ENCODE measurements at places on chromosomes 11 and 22.

DNA sequence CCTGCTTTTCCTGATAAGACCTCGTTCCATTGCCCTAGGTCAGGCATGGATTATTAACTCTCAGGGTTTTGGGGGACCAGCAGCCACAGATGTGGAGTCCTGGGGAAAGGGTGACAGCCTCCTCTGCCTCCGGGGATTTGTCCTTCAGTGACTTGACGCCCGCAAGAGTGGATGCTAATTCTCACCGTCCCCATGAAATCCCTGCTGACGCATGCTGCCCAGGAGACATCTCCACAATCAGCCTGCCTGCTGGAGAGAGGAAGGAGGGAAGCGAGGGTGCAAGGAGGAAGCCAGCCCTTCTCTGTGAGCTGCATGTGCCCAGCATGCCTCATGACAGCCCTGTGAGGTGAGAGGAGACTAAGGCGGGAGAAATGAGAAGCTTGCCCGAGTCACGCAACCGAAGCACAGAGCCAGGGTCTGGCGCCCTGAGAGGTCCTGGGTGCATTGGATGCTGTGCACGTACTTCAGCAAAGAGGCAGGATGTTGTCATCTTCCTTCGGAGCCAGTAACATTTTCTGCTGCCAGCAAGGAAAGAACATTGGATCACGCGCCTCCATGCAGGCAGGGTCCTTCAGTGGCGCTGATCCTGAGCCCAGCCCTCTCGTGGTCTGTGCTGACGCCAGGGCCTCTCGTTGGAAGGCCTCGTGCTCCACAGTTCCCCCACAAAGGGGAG is 27.3 kb upstream of the KRTAP5-6 start:
- DNase-seq, result no peak

DNA sequence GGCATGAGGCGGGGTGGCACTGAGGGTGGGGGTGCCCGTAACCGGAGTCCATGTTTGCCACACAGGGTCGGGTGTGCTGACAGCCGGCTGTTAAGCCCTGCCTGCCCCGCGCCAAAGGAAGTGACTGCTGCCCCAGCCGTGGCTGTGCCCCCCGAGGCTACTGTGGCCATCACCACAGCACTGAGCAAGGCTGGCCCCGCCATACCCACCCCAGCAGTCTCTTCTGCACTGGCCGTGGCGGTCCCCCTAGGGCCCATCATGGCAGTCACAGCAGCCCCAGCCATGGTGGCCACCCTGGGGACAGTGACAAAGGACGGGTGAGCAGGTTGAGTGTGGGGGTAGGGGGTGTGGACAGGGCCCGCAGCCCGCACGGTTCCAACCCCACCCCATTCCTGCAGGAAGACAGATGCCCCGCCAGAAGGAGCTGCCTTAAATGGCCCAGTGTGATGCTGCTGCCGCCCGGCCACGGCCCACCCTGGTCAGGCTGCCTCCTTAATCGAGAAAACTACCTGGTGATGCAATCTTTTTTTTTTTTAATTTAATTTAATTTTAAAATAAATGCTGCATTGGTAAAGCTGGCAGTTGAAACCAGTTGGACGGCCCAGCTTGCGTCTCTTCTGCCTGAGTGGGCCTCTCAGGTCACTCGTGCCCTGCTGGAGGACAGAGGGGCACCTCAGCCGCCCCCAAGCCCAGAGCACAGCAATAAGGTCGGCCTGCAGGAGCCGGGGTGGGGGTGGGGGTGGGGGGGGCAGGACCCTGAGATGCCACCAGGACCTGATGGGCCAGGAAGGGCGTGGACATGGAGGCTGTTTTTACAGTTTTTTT is 30.8 kb downstream of the SBF1 start:
- no peak for DNase-seq

DNA sequence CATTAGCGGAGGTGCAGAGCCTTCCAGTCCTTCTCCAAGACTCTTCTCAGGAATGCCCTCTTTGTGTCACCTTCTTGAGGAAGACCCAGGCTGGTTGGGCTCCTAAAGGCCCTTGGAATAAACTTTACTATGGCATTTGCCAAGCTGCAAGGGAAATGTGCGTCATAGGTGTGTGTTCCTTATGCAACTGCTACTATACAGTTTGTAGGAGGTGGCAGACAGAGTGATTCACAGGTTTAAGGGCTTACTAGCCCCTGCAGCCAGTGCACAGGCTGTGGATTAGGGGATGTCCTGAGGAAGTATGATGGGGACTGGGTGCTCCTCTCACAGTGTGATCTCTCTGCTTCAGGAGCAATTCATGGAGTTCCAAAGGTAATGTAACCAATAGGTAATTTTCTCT is 74.6 kb downstream of the TENM4 start:
- DNase-seq, result no peak

DNA sequence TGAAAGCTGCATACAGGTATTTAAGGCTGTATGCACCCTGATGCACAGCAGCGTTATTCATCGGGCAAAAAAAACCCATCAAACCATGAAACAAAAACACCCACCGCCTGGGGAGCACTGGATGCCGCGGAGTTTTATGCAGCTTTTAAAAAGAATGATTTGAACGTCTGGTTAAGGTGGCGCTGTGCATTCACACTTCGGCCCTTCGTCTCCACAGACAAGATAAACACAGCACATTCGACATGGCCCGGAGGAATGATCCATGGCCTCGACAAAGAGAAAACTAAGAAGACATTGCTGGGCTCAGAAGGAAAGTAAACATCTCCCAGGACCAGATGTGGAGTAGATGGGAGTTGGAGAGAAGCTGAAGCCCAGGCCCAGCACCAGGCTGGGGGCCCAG is 40.8 kb upstream of the GAL start:
- no peak for DNase-seq

- DNase-seq, result no peak
These were observed 163.0 kb upstream of the CCDC179 start for GRCh38 chr11:23023319-23023718.

DNA sequence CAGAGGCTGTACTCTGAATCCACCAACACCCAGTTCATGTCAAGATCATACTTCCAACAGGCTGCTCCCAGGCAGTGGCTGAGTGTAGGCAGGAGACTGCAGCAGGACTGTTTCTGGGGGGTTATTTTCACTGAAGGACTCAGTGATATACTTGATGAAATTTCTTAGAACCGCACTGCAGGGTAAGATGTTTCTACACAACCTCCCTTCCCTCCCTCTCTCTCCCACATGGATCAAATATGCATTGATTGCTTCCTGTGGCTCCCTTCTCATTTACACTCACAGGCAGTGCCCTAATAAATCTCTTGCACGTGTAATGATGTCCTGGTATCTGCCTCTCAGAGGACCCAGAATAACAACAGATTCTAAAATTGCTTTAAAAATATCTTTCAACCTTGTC is 251.3 kb upstream of the CCDC179 start:
- no peak for DNase-seq

Data from stimulated activated CD4-positive, alpha-beta T cell treated with anti-CD3 and anti-CD28 coated beads, TNF-alpha, amount 100 ng/mL, for 48 hours (primary cell).